ENCODE measurements at places on chromosomes 3 and 15.
A peak's percentile ranks its signal among the peaks of the same experiment; 100 is the strongest.

GRCh38 chr3:23749609-23750008, 56.1 kb upstream of the UBE2E1 start:
- no peak for DNase-seq

DNA sequence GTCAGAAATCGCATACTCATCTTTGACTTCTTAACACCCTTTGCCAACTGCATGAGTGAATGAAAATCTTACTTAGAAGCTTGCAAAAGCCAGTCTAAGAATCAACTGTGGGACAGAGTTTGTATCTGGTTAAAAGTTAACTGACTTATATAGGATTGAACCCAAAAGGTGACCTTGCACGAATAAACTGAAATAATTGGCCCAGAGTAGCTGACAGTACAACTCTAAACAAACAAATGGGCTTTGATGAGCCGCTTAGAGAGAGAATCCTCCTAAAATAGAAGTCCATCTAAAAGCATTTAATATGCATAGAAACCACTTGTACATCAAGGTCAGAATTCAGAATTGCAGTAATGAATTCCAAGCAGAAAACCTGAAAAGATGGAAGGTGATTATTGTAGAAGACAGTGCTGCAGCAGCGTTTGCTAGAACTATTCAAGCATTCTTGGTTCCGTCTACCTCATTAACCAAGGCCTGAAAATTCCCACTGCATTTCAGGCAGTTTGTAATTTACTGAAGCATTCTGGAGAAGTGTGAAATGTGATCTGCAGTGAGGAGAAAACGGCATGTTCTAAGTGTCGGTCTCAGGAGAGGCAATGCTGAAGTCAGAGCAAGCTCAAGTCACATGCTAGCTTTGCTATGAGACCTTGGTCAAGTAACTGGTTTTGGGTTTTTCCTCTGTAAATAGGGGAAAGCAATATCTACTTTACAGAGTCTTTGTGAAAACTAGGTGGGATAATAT, 103.7 kb downstream of the CADPS start:
- no peak for DNase-seq

- no peak for DNase-seq
These were observed 132.9 kb upstream of the ZBTB20 start for GRCh38 chr3:115279939-115280338.

- DNase-seq: no peak
These were observed 596 bp upstream of the LIMD1 start for GRCh38 chr3:45593708-45594601.

DNA sequence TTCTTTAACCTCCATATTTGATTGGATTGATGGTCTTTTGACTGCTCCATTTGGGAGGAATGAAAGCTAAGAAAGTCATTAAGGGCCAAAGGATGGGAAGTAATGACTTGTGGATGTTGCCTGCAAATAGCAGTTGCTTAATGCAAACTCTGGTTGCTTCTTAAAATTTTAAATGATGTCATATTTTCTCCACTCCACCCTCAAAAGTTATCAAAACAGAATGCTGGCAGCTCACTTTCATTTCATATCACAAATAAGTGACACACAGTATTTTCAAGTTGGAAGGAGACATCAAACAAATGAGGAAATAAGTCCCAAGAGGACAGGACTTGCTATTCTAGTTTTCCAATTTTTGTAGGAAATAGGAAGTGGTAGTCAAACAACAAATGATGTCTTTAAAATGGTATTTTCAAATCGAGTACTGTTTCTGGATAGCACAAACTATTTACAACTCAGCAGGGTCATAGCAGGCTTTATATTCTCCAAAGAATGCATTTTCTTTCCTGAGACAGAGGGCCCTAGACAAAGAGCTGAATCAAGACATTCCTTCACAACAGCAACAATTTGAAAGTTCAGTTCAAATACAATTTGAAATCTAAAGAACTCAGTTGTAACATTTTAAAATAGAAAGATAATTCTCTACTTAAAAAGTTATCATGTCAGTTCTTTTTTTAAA, 165.1 kb upstream of the UBE2E1 start:
- DNase-seq: no peak

DNA sequence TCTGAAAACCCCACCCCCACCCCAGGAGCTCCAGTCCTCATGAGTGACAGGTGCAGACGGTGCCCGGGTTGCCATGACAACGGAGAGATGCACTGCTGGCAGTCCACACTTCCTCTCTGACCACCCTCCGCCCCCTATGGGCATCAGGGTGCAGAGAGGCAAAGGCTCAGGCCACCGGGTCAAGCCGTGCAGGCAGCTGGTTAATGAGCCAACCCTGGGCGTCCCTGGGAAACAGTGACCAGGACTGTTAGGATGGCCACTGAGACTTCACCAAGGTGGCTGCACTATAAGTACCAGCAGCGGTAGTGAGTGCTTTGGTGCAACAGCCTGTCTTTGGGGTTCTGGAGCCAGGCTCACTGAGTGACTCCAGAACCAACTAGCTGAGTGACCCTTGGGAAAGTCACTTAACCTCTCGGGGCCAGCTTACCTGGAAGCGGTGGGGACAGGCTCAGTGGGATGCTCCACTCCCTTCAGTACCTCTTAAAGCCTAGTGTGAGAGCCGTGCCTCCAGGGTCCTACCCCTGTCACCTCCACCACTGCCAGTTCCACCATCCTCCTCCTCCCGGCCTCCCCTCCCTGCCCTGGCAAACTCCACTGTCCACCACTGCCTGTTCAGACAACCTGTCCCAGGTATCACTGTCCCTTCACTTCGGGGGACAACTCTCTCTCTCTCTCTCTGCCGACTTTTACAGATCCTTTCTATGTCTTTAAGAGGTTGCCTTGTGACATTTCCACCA, 121.0 kb upstream of the PRR20G start:
- no peak for DNase-seq

DNA sequence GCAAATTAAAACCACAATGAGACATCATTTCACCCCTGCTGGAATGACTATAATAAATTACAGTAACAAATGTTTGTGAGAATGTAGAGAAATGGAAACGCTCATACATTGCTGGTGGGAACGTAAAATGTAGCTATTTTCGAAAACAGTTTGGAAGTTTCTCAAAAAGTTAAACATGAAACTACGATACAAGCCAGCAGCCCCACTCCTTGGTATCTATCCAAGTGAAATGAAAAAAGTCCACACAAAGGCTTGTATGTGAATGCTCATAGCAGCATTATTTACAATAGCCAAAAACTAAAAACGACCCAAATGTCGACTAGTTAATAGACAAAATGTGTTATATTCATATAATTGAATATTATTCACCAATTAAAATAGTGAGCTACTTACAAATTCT, 22.9 kb upstream of the CFAP20DC start:
- no peak for DNase-seq

- peak; percentile 71 for DNase-seq
These were observed 166.8 kb downstream of the THSD4 start for GRCh38 chr15:71282076-71282475.

GRCh38 chr15:99399618-99400017, 148.3 kb downstream of the LRRC28 start:
- DNase-seq: no peak

Data from non-pigmented ciliary epithelial cell (primary cell).